ENCODE measurements at places on chromosomes 4 and X.

- H3K4me1 ChIP-seq: no peaks in the 10 kb centered on the region
- H3K27me3 ChIP-seq: no peaks in the 10 kb centered on the region
- no peak overlapping the region for H3K27ac ChIP-seq
- no peak overlapping the region for H3K4me3 ChIP-seq
Observed at GRCh38 chrX:44062840-44063239, 89.7 kb upstream of the NDP start.

- H3K36me3 ChIP-seq: no peaks in the 10 kb centered on the region
- H3K4me1 ChIP-seq: no peaks in the 10 kb centered on the region
- no peak overlapping the region for H3K4me3 ChIP-seq
- H3K27me3 ChIP-seq: no peaks in the 10 kb centered on the region
- no peak overlapping the region for H3K27ac ChIP-seq
Observed at GRCh38 chrX:49934148-49934547, 11.8 kb downstream of the CLCN5 start.

GRCh38 chr4:102578819-102579218 lies 77.7 kb downstream of the NFKB1 start:
- H3K36me3 ChIP-seq: peaks cover 80% of the 10 kb centered on the region
- peak; percentile 48 for DNase-seq
- peaks cover 80% of the 10 kb centered on the region for H3K4me1 ChIP-seq
- no peak overlapping the region for H3K4me3 ChIP-seq
- H3K27ac ChIP-seq: peak overlapping the region; percentile 60
- no peaks in the 10 kb centered on the region for H3K27me3 ChIP-seq

- DNase-seq: no peak
- no peaks in the 10 kb centered on the region for H3K36me3 ChIP-seq
- H3K4me3 ChIP-seq: no peak overlapping the region
- H3K27me3 ChIP-seq: peaks cover 26% of the 10 kb centered on the region
Observed at GRCh38 chrX:19512961-19513360, 2.3 kb downstream of the MAP3K15 start.

DNA sequence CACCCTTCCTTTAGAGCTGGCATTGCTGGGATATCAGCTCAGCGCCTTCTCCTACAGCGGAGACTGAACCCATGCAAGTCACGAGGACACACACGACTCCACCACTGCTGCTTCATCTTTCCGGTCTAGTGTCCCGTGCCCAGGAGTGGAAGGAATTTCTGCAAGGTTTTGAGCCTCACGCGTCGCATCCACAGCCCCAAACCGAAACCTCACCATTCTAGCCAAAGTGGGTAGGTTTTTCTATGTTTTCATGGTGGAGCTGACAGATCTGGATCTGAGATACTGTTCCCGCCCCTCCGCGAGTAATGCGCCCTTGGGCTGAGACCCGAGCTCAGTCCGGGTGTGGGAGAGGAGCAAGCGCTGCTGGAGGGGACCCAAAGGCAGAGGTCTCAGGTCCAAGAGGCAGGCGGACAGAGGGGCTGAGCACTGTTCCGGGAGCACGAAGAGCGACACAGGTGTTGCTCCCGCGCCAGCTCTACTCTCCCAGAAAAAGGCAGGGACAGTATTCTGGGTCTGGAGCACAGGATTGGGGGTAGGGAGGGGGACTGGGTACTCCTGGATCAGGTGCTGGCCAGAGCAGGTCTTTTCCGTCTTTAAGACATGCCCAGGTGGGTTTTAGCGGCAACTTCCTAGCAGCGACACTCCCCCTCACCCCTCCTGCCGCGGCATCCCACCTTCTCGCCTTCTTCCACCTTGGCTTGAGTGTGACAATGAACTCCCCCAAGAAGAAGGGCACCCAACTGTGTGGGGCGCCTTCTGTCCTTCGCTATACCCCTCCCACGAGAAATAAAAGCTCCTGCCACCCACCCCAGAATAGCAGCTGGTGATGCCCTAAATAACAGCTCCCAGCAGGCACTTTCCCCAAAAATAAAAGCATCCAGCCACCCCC lies 1.8 kb downstream of the EPHA5 start:
- H3K4me1 ChIP-seq: peaks cover 7% of the 10 kb centered on the region
- H3K4me3 ChIP-seq: no peak overlapping the region
- no peak overlapping the region for H3K27ac ChIP-seq
- peaks cover 39% of the 10 kb centered on the region for H3K27me3 ChIP-seq

DNA sequence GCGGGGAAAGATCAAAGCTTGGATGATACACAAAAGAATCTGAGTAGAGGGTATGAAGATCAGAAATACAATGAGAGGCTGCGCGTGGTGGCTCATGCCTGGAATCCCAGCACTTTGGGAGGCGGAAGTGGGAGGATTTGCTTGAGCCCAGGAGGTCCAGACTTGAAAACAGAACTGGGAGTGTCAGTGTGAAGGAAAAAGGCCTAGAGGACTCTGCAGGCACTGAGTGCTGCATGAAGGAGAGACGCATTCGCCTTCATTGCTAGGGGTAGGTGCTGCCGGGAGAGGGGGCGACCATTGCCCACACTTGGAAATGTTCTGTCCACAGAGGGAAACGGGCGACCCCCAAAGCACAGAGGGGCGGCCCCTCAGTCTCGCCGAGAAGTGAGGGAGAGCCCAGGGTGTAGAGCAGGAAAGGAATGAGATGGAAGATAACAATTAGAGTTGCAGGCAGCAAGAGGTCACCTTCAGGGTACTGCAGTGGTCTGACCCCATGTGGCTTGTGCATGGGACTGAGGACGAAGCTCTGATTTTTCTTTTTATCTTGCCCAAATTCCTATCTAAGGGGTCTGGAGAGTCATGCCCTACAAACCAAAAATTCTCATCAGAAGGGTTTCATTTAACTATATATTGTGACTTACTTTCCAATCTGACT lies 31.8 kb upstream of the ARSD start:
- H3K27ac ChIP-seq: no peak overlapping the region
- no peaks in the 10 kb centered on the region for H3K4me1 ChIP-seq
- no peaks in the 10 kb centered on the region for H3K36me3 ChIP-seq
- no peak for DNase-seq

- no peak overlapping the region for H3K4me3 ChIP-seq
- DNase-seq: peak; percentile 25
- H3K36me3 ChIP-seq: peaks cover 3% of the 10 kb centered on the region
- H3K27me3 ChIP-seq: no peaks in the 10 kb centered on the region
- H3K4me1 ChIP-seq: peaks cover 26% of the 10 kb centered on the region
Observed at GRCh38 chrX:14027036-14027435, 2.7 kb downstream of the GEMIN8 start.
